ENCODE measurements at places on chromosomes 16 and 17. TPM values are rescaled to one million over a fixed set of nuclear protein-coding genes. Genes with fewer than 3 reads are reported as not detected.

Gene GP2
- total RNA-seq = not detected

Gene UTS2R
- not detected for total RNA-seq

Gene ST6GALNAC2
- 1.7 TPM for total RNA-seq

Gene FOXJ1
- total RNA-seq = not detected

Gene KRTAP1-1
- not detected for total RNA-seq

Gene GPR139
- not detected for total RNA-seq

- DNase-seq = no peak
Observed at GRCh38 chr17:33335491-33336173, 42.5 kb upstream of the ASIC2 start.

DNA sequence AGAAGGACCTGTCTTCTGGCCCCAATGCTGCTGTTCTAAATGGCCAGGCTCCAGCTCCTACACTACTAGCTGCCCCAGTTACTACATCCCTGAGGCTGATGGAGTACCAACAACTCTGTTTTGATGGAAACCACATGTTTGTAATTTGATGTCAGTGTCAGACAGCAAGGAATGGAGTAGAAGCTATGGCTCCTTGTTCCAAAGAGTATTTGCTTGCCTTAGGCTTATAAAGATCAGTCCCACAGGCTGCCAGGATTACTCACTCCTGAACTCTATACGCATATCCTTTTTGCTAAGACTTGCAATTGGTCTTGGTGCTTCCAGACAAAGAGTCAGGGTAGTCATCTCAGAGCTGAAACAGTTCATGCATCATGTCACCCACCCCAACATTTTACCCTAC, 139.6 kb downstream of the HS3ST3A1 start:
- DNase-seq = no peak

GRCh38 chr17:7852919-7853690, 1.8 kb upstream of the TMEM88 start:
- no peak for DNase-seq

GRCh38 chr17:64951877-64952276, 32.6 kb upstream of the LRRC37A3 start:
- DNase-seq = no peak

DNA sequence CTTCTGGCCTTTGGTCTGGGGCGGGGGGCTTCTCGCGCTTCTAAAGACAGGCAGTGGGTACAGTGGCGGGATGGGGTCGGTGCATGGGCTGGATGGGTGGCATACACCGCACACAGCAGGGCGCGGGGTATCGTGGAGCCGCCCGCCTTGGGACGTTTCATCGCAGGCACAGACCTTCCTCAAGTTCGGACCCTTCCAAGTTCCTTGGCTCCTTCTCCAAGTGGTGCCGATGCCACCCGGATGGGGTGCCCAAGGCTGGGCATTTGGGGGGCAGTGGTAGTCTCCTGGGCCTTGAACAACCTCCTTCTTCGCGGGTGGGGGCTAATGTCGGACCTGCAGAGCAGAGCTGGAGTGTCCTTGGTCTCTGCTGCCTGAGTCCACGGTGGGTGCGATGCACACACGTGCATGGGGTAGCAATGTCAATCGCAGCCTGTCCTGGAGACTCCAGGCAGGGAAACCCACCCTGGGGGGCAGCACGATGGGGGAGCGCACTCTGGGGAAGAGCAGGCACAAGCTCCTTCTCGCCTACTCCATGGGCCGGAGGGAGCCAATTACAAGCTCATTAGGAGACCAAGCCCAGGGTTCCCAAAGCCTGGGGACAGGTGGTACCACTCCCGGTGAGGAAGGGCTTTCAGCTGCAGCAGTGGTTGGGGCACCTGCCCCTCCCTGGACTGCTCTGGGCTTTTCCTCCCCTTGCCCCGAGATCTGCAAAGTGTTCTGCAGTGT, 686 bp upstream of the MTSS2 start:
- no peak for DNase-seq

- DNase-seq = no peak
Observed at GRCh38 chr17:77909236-77909635, 49.3 kb upstream of the TNRC6C start.

DNA sequence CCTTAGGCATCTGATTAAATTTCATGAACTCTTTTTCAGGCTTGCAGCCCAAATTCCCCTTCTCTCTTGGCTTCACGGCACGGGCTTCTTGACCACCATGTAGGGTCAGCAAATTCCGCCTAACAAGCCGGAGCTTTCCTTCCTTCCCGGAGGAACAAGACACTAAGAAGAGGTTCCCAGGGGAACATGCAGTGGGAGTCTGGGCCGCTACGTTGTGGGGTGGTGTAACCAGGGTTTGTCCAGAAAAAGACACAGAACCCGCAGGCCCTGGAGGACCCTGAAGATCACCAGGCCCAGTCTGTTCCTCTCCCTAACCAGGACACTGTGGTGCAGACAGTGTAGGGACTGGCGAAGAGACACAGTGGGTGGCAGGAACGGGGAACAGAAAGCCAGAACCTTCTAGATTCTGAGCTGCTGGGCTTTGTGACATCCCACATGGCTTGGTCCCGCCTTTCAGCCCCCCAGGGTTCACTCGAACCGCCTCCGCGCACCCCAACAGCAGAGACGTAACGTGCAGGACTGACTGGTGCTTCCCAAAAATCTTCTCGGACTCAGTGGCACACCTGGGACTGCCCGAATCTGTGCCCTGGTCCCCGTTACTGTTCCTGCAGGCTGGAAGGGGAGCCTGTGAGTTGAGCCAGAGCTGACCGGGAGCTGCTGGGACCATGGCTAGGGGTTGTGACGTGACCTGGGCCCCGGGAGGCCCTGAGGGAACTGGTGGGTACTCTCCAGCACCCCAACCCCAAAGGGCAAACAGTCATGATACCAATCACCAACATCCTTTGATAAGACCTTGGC, 55.2 kb downstream of the TBC1D16 start:
- DNase-seq = no peak

DNA sequence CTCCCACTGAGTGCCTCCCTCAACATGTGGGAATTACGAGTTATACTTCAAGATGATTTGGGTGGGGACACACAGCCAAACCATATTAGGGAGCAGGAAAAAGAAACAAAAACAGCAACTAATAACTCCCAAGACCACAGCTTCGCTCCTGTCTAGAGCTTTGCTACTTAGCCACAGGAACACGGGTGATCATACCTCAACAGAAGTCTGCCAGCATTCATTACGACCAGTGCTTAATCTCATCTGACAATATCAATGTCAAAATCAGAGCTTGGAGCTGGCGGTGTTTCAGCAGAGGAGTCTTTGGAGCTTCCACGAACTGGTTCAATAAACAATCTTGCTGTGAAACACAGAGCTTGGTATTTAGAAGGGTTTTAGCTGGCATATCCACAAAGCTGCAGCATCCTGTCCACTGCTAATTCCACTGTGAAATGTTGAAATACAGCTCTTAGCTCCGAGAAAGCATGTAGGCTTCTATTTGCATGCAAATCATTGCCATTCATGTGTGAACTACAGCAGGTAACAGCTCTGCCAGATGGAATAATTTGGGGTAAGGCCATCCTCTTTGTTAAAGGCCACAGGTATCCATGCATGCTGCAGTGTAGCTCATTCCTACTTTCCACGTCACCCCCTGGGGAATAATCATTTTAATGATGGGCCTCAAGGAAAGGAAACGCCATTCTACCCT, 128.4 kb upstream of the GOT2 start:
- no peak for DNase-seq

DNA sequence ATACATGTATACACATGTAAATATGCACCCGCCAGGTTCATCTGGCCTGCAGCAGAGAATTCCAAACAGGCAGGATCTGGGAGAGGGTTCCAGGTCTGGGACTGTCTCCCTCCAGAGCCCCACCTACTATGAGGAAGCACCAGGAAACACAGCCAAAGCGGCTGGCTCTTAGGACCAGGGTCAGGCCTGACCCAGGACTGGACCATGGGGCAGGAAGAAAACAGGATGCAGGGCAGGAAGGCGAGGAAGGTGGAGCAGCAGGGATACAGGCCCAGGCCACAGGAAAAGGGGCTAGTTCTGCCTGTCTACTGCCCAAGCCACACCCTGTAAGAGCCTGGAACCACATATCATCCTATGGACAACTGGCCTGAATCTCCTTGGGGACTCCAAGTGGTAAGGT, 2.2 kb downstream of the HID1 start:
- DNase-seq = peak; percentile 24

DNA sequence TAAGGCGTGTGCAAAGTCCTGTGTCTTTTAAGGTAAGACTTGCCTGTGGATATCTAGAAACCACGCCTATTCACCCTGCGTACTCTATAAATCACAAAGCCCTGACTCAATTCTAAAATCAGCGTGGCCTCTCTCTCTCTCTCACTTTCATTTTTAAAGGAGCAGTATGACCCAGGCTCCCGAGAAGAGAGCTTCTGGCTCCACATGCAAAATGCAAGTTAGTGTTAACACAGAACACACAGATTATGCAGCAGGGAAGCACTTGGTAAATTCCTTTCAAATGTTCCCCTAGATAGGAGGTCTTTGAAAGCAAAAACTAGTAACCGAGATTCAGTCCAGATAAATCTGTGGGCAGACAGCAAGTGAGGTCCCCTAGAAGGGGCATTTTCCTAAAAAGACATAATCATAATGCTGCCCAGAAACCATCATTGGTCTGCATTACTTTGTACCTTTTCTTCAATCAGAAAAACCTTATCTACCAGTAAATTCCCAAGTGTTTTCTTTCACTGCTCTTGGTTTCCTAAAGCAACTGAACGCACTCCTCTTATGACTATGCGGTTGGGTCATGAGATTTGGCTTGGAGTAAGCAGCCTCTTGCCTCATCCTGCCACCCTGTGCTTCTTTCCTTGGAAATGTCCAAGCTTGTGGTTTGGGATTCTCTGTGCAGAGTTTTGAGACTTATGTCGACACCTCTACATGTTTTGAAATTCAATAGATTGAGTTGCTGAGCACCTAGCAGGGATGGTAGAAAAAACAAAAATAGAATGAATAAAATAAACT, 31.7 kb upstream of the KCNJ2 start:
- peak; percentile 80 for DNase-seq

GRCh38 chr16:10169904-10170410, 12.3 kb downstream of the GRIN2A start:
- no peak for DNase-seq

DNA sequence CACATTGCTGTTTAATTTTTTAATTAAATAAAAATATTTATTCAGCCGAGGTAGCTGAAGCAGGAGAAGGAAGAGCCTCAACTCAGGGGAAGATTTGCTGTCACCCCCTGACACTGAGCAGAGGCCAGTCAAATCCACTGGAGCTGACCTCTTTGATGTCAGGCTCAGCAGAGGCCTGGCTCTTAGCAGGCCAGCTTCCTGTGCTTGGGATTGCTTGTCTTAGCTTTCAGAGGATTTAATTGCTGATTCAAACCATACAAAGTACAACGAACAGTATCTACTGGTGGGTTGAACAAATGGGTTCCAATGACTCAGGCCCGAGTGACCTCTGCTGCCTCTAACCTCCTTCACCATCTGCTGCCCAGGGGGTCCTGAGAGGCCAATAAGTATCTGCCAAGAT, 417.0 kb upstream of the HSBP1 start:
- no peak for DNase-seq

- no peak for DNase-seq
Observed at GRCh38 chr16:79943736-79944135, 343.2 kb upstream of the MAF start.

- peak; percentile 58 for DNase-seq
Observed at GRCh38 chr17:44829523-44830358, at the start of gene GJC1. Gene GJC1, minus strand, starts transcription at chr17:44830287. Its CDS starts 24,470 bp downstream, at chr17:44805817.

All from endothelial cell of umbilical vein (primary cell).